KG1 (cell line): ENCODE measurements at places on chromosomes 16 and 17.

GRCh38 chr16:72744076-72744793 is 303.7 kb downstream of the ZFHX3 start:
- no peak for DNase-seq

GRCh38 chr16:60203525-60204124 is 1469.5 kb upstream of the GOT2 start:
- DNase-seq = no peak

- DNase-seq = no peak
Measured at GRCh38 chr17:38569701-38570512, 35.8 kb downstream of the SRCIN1 start.

DNA sequence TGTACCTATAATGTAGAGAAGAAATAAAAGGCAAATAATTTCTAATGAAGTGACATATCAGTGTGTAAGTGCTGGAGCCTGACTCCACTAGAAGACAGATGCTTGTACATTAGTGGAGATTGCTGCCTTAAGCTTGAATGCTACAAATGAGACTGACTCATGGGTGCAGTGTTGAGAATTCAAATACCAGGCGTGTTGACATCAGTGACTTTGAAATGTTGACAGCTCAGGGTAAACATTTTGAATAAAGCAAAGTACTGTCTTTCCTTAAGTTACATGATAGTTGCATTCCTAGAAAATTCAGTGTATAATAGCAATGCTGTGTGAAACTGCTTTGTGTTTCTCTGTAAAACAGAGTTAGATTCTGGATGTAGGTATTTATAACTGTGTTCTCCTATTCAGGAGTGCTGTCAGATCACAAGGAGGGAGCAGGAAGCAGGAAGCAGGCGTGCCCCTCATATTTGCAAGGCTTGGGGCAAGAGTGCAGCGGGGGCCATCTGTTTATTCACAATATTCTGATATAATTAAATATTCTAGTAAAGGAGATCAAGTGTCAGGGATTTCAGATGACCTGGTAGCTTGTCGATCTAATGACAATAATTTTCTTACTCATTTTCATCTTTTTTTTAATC is 119.0 kb downstream of the SPECC1 start:
- no peak for DNase-seq

- no peak for DNase-seq
Measured at GRCh38 chr16:75745242-75745641, 19.0 kb upstream of the CPHXL start.

GRCh38 chr17:66540131-66540781 is 237.8 kb downstream of the PRKCA start:
- DNase-seq = no peak

- DNase-seq = no peak
Measured at GRCh38 chr17:43406676-43407645, 8.2 kb downstream of the ARL4D start.

DNA sequence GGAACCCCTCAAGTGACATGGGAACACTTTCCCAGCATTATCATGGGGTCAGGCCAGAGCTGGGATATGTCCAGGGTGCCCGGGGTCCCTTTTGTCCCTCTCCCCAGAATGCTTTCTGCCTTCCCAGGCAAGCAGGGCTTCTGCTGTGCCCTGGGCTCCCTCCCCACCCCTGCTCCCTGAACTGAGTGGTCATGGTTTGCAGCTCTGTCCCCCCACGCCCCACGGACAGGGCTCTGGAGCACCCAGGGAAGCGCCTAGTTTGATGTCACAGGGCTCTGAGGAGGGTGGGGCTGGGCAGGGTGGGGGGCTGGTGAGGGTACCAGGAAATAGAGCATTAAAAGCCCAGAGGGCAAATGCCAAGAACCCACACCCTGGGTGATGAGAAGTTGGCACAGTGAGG is 92.3 kb downstream of the CCDC182 start:
- DNase-seq = no peak

- no peak for DNase-seq
Measured at GRCh38 chr17:60874772-60875171, 197.1 kb downstream of the BCAS3 start.

- DNase-seq = no peak
Measured at GRCh38 chr17:20979792-20980083, 63.1 kb downstream of the USP22 start.

DNA sequence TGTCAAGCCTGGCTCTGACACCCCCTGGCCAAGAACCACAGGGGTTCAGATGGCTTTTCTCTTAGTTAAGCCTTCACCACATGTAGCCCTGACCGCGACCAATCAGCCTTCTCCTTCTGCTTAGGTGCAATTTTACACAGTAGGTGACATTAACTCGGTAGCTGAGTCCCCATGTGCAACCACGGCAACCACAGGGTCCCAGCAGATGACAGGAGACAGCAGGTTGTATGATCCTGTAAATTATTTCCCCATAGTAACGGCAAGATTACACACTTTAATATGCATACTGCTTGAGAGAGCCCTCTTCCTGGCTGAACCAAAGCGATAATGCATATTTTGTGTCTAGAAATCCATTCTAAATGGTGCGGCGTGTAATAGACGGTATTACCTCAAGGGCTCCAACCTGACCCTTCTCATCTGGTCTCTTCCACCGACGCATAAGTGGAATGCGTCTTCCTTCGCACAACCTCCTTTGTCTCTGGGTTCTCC is 458.7 kb upstream of the ZFHX3 start:
- DNase-seq = no peak

DNA sequence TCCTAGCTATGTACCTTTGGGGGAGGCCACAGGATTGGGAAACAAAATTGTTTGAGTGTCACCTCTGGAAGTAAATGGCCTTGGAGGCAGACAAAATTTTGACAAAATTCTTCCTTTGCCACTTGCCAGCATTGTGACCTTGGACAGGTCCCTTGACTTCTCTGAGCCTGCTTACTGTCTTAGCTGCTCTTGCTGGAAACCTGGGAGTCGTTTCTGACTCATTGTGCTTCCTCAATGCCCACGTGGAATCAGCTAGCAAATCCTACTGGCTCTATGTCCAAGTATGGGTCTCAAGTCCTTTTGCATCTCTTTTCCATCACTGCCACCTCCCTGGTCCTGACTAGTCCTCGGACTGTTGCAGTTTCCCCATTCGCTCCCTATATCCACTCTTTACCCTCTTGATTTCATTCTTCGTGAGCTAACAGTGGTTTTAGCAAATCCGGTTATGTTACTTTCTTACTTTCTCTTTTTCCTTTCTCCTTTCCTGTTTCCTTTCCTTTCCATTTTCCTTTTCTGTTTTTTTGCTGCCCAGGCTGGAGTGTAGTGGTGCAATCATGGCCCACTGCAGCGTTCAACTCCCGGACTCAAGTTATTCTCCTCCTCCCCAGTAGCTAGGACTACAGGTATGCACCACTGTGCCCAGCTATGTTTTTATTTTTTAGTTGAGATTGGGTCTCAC is 68.1 kb upstream of the LGALS9 start:
- no peak for DNase-seq

DNA sequence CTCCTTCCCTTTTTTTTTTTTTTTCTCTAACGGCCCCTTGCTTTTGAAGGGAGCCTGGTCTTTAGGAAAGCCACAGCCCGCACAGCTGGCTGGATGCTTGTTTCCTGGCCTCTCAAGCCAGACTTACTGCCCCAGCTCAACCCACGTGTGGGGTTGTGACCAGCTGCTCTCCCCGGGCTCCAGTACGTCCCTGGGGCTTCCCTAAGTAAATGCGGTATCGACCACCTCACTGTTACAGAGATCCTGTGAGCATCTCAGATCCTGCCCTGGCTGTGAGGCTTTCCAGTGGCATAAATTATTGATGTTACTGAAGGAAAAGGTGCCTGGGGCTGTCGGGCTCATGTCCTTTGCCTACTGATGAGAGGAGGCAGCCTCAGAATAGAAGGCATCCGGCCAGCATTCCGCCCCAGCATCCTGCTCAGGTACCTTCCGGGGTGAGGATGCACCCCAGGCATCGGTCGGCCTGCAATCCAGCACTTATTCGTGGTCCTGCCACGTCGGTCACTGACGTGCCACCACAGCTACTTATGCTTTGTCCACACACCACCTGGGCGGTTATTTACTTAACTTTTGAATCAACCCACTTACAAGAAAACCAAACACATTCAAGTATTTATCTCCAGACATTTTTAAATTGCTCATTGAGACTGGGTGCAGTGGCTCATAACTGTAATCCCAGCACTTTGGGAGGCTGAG is 9.6 kb downstream of the GPRC5B start:
- DNase-seq = no peak

DNA sequence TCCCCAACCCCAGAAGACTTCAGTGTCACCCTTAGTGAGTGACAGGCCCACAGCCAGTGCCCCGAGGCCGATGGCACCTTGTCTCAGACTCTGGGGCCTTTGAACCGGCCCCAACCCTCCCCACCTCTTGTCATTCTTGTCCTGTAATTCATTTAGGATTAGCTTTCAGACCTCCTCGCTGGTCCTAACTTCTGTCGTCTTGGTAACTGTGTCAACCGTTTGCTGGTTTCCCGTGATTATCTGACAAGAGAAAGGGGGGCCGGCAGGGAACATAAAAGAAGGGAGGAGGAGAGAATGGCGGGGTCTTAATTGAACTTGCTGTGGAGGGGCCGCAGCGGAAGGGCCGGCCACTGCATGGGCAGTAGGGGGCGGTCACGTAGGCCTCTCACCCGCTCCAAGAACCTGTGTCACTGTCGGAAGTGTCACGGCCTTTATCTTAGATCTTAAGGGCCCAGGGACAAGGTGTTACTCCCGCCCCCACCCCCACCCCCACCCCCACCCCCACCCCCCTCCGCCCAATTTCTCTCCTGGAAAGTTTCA is 46.5 kb upstream of the GSE1 start:
- DNase-seq = no peak

DNA sequence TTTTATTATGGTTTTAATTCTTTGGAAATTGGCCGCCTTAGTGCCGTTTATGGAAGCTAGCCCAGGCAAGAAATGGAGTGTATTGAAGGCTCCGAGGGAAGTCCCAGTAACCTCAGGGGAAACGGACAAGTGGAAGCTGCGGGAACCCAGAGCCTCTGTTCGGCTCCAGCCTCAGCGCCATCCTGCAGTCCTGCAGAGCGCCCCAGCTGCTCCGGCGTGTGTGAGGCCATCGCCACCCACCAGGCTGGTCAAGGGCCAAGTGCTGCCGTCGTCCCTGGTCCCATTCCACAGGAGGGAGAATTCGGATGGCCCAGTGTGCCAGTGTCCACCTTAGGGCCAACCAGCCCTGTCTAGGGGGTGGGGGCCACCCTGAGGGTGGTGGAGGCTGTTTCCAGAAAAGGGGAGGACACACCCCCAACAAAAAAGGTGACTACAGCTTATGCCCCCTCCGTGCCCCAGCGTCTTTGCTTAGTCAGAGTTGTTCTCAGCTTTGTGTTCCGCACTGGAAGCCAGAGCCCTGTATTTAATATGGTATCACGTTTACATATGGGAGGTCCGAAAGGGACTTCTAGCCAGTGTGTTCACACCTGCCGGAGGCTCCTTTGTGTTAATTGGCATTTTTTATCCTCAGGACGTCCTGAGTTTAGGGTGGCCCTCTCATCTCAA is 13.0 kb downstream of the MGRN1 start:
- no peak for DNase-seq

DNA sequence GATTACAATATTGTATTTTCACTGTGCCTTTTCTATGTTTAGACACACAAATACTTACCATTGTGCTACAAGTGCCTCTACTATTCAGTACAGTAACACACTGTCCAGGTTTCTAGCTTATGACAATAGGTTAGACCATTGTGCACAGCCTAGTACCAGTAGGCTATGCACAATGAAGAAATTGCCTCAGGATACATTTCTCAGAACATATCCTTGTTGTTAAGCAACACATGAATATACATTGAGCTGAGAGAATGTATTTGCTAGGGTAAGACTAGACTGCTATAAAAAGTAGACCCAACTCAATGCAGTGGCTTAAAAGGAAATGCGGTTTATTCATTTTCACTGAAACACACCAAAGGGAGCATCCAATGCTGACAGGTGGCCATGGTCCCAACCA is 285.1 kb downstream of the HS3ST3A1 start:
- no peak for DNase-seq

DNA sequence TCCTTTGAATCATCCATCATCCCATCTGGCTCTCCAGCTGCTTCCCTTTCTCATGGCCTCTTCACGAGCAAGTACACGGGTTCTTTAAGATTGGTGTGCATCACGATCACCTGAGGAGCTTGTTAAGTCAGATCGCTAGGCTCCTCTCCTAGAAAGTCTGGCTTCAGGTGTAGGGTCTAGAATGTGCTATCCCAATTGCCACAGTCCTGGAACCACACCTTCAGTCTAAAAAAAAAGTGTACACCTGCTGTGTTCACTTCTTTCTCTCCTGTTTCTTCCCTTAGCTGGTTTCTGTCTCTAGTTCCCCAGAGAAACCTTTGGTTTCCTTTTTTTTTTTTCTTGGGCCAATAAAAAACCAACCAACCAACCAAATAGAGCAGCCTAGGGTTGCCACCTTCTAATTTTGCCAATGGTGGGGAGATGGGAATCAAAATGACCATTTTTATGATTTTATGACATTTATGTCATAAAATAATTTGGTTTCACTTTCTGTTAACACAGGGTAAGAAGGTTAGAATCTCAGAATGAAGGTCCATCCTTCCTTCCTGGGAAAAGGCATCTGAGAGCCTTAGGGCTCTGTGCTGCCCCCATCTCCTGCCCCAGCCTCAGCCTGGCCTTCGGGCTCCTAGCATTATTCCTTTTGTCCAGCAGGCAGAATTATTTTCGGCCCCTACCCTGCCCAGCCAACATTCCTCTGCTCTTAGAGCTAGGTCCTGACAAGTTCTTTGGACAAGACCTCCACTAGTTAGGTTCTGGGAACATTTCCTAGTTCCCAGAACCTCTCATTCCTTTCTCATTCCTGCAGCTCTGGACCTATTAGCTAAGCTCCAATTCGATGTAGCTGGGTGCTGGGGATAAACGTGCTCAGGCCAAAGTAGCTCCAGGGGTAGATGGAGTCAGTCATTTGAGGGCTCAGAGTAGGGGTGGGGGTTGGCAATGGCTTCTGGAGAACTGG is 1.9 kb upstream of the GGT6 start:
- no peak for DNase-seq

- DNase-seq = no peak
Measured at GRCh38 chr17:29880031-29880430, 50.0 kb downstream of the SSH2 start.

DNA sequence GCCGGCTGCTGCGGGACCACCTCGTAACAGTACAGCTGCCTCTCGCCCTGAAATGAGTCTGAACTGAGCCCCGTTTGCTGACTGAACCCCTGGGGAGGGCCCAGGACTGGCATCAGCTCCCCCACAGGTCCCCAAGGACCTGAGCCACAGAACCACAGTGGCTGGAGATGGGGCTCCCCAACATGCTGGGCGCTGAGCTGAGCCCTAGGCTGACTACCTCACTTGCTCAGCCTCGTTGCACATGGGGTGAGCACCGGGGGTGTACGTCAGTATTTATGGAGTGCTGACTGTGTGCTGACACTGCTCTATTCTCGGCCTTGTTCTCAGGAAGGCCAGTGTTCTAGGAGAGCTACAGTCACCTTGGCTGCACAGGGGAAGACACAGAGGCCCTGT is 6.6 kb upstream of the VASN start:
- no peak for DNase-seq

- DNase-seq = no peak
Measured at GRCh38 chr17:20189979-20190378, 180.8 kb downstream of the SPECC1 start.

- no peak for DNase-seq
Measured at GRCh38 chr16:10846213-10846998, 27.8 kb upstream of the TVP23A start.

GRCh38 chr16:14608111-14608566 is 21.9 kb downstream of the PARN start:
- DNase-seq = no peak
